Mucosa of descending colon (tissue), 3 donors: ENCODE measurements at places on chromosomes 1 and 21. TPM values are rescaled to one million over a fixed set of nuclear protein-coding genes. Genes with fewer than 3 reads are reported as not detected.

DNA sequence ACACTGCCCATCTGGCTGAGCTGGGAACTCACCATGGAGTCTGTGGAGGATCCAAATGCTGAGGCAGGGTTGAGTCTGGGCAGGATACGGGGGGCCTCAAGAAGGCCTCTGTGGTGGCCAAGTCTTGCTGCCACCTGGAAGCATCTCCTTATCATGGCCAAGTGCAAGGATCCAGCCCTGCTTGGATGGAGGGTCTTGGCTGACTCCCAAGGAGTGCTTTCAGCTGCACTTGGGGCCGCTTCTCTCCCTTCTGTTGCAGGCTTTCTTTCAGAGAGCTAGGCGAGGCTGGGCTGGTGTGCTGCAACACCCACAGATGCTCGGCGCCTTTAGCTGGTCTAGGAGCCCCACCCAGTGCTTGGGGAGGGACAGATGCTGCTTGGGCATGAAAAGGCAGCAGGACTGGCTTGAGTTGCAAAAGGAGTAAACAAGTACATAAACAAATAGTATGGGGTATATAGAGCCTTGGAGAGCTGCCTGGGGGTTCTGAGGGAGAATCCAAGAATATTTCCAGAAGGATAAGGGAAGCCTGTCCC lies at the start of gene THEM5:
TSS of gene THEM5 (minus strand) at position 302 of the 533 bp plus-strand sequence. CDS start at position 155, 147 bp downstream.
- DNase-seq, result no peak

The LMOD1 gene
- 442 TPM for total RNA-seq

DNA sequence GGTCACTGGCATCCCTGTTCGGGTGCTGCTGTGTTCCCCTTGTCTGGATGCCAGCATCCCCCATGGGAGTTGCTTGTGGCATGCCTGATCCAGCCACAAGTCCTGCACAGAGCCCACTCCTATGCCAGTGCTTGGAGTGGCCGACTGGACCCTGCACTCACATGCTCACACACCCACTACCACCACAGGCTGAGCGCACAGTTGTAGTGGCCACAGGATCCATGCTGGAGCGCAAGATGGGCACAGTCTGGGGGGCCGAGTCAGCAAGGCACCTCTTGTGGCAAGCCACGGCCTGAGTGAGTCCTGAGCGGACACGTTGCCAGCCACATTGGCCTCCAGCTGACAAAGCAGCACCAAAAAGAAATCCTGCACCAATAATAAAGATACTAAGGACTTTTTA lies 661.6 kb upstream of the TMPRSS15 start:
- no peak for DNase-seq

DNA sequence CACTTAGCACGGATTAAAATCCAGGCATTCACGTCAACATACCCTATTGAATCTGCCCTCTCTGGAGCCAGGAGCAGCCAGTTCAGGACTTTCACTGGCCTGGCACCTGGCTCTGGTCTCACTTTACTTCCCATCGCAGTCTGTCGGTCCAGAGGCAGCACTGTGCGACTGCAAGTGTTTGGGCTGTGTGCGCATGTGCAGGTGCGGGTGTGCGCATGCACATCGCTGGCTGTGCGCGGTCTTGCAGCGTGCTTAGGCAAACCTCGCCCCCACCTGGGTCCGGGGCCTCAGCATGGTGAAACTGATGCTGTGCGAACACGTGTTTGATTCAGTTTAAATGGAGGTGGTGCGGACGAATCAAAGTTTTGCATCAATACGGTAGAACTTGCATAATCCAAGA lies 38.0 kb downstream of the ATF3 start:
- DNase-seq, result no peak

GRCh38 chr1:205662135-205662738 lies 18.1 kb downstream of the SLC45A3 start:
- DNase-seq, result no peak

The SLC9C2 gene
- total RNA-seq, result not detected
